ENCODE measurements at places on chromosomes 3 and 15.

DNA sequence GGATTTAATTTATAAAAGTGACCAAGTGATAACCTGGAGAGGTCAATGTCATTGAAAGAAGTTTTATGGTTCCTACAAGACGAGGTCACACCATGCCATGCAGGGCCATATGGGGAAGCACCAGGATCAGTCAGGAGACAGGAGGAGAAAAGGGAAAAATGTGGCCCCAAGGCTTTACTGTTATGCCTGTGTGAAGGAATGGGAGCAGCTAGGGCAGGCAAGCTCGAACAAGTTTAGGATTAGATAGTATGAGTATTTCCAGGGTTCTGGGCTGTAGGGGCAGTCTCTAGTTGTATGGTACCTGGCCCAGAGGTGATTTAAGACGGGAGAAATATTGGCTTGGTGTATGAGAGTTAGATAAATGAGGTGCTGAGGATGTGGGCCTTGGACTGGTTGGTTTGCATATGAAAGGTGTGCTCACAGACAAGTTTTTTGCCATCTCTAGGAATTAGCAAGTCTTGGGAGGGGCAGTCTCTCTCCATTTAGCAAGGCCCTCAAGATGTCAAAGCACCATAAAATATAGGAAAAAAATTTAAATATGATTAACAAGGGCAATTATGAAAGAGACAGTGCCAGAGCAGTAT, 36.3 kb upstream of the DCLK3 start:
- no peak for DNase-seq

DNA sequence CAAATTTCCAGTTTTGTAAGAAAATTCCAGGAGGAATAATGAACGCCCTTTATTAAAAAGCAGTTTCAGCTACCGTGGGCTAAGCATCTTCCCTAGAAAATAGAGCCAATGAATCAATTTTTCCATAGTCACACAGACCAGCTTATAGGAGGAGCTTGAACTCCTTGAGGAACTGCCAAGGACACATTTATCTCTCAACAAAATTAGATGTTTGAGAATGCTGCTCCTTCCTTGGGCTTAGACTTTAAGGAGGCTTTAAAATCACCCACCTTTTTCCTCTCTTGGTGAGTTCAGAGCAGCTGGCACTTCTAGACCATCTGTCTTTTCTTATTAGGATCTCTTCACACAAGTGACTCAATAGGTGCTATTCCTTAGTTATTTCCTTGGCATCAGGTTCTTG, 588.0 kb downstream of the SQOR start:
- no peak for DNase-seq

GRCh38 chr15:25776071-25776746, 86.9 kb downstream of the ATP10A start:
- no peak for DNase-seq

DNA sequence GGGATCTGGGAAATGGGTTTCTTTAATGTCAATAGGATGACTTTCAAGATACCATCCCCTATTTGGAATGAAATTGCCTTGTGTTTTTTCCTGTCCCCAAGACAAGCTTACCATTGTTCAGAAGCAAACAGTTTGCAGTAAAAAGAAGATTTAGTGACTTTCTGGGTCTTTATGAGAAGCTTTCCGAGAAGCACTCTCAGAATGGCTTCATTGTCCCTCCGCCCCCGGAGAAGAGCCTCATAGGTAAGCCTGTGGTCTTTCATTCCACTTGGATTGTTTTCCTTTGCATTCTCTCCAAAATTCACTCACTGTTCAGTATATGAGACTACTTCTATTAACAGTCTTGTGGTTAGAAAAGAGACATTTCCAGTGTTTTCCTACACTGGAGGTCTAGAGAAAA, 25.6 kb upstream of the SNX22 start:
- DNase-seq, result no peak

DNA sequence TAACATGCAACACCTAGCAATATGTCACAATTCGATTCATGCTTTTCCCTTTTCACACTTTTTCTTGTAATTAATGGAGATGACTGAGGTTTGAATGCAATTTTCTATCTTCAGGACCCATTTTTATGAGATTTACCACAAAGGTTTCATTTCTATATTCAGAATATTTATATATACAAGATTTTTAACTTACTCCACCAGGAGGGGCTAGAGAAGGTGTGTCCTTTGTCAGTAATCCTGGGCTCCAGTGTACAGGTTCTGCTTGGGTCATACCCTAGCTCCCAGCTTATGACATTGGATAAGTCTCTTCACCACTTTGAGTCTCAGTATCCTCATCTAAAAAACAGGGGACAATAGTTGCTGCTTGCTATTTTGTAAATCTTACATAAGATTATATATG, 95.7 kb upstream of the SLC24A5 start:
- DNase-seq, result no peak

Measured in activated T-cell treated with anti-CD3 and anti-CD28 coated beads, Interleukin-2, amount 50 U/mL, for 72 hours (primary cell).